ENCODE measurements at places on chromosomes 6 and 20. TPM values are rescaled to one million over a fixed set of nuclear protein-coding genes. Genes with fewer than 3 reads are reported as not detected.
A peak's percentile ranks its signal among the peaks of the same experiment; 100 is the strongest.

- H3K4me1 ChIP-seq = no peaks in the 10 kb centered on the region
- H3K27me3 ChIP-seq = no peaks in the 10 kb centered on the region
- H3K4me3 ChIP-seq = no peak overlapping the region
- DNase-seq = no peak
- H3K36me3 ChIP-seq = no peaks in the 10 kb centered on the region
These were observed 107.9 kb downstream of the EPM2A start for GRCh38 chr6:145627451-145627850.

DNA sequence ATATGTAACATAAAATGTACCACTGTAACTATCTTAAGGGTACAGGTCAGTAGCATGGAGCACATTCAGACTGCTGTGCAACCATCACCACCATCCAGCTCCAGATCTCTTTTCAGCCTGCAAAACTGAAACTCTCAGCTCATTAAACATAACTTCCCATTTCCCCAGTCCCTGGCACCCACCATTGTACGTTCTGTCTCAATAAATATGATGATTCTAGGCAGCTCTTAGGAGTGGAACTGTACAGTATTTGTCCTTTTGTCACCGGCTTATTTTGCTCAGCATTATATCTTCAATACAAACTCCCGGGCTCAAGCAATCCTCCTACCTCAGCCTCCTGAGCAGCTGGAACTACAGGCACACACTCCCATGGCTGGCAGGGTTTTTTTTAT, 1.5 kb downstream of the ZC3H12D start:
- H3K4me1 ChIP-seq = peaks cover 17% of the 10 kb centered on the region
- DNase-seq = no peak
- no peaks in the 10 kb centered on the region for H3K27me3 ChIP-seq
- H3K36me3 ChIP-seq = no peaks in the 10 kb centered on the region
- H3K4me3 ChIP-seq = no peak overlapping the region
- H3K27ac ChIP-seq = peak overlapping the region; percentile 31

DNA sequence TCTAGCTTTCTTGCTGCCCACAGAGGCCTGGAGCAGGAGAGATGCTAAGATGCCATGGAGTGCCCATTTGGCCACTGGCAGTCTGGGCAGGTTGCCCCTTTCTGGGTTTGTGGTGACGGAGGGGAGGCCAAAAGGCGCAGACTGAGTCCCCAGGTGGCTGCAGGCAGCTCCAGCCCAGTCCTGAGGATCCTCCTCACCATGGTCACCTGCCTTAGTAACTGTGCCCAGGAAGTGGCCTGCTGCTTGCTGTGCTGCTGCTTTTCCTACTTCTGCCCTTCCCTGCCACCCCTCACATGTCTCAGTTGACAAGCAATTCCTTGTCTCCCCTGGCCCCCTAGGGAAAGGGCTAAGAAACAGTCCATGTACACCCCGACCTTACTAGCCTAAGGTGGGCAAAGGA, 35.3 kb upstream of the KIFC1 start:
- H3K4me3 ChIP-seq = no peak overlapping the region
- H3K4me1 ChIP-seq = no peaks in the 10 kb centered on the region
- no peaks in the 10 kb centered on the region for H3K27me3 ChIP-seq

- no peak overlapping the region for H3K27ac ChIP-seq
- no peaks in the 10 kb centered on the region for H3K27me3 ChIP-seq
- H3K4me1 ChIP-seq = peaks cover 5% of the 10 kb centered on the region
- peak overlapping the region; percentile 69 for H3K4me3 ChIP-seq
These were observed 19.5 kb upstream of the FAM8A1 start for GRCh38 chr6:17580518-17581048.

- H3K4me1 ChIP-seq = no peaks in the 10 kb centered on the region
- no peaks in the 10 kb centered on the region for H3K36me3 ChIP-seq
- H3K4me3 ChIP-seq = no peak overlapping the region
- DNase-seq = no peak
- no peaks in the 10 kb centered on the region for H3K27me3 ChIP-seq
These were observed 194.8 kb downstream of the GRIK2 start for GRCh38 chr6:101588343-101588742.

- H3K27me3 ChIP-seq = no peaks in the 10 kb centered on the region
- no peaks in the 10 kb centered on the region for H3K36me3 ChIP-seq
- DNase-seq = peak; percentile 72
- no peak overlapping the region for H3K4me3 ChIP-seq
These were observed 50.8 kb downstream of the EYA2 start for GRCh38 chr20:46945465-46945864.

GRCh38 chr6:33952016-33952415, 148.2 kb upstream of the MLN start:
- no peak overlapping the region for H3K27ac ChIP-seq
- no peak overlapping the region for H3K4me3 ChIP-seq
- no peaks in the 10 kb centered on the region for H3K4me1 ChIP-seq
- no peak for DNase-seq
- H3K27me3 ChIP-seq = no peaks in the 10 kb centered on the region
- no peaks in the 10 kb centered on the region for H3K36me3 ChIP-seq

DNA sequence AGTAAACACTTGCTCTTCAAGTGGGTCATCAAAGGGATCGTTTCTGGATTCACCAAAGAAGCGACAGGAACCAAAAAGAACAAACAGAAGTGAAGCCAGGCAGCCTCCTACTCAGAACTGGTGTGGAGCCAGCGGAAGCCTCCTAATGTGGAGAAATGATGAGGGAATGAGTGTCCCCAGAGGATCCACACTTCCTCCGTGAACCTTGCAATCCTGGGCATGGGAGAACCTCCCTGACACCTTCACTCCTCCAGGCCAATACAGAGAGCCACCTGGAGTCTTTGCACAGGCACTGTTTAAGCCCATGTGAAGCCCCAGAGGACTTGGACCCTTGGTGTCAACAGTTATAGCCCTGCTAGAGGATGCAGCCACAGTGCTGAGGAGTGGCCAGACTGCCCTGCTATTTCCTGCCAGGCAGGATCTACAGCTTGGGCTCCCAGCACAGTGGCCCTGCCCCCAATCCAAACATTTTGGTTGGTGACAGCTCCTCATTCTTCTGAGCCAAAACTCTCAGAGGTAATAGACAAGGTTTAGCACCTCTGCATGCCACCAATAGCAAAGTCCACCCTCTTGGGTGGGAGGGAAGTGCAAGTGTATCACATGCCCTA, 23.2 kb upstream of the SERINC1 start:
- no peaks in the 10 kb centered on the region for H3K27me3 ChIP-seq
- no peak overlapping the region for H3K27ac ChIP-seq
- H3K4me1 ChIP-seq = no peaks in the 10 kb centered on the region

DNA sequence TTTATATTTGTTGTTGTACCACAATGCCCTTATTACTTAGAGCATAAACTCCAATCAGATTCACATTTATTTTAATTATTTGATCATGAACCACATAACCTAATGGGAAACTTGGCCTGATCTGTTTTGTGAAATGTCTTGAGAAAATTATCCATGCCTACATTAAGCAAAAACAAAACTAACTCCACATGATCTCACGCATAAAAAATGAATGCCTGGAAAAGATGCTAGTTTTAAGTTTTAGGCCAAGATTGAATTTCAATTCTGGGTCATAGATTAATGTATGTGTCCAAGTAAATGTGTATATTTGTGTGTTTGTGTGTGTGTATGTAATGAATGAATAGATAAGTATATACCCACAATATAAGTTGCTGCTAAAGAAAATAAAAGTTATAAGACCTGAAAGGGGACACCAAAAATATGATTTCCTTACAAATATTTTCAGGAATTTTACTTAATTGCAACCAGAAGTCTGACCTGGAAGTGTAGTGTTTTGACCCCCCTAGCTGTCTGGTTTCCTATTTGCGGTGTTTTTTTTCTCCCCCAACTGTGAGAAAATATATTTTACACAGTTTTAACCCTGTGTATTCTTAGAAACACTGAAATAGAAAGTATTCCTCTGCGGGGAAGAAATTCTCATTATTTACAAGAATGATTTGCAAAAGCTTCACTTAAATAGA, 97.2 kb downstream of the JAG1 start:
- H3K4me1 ChIP-seq = peaks cover 25% of the 10 kb centered on the region
- H3K36me3 ChIP-seq = no peaks in the 10 kb centered on the region
- H3K27me3 ChIP-seq = no peaks in the 10 kb centered on the region
- H3K4me3 ChIP-seq = no peak overlapping the region
- no peak for DNase-seq

GRCh38 chr6:79416931-79417330, 120.3 kb downstream of the LCA5 start:
- no peaks in the 10 kb centered on the region for H3K36me3 ChIP-seq
- H3K4me3 ChIP-seq = no peak overlapping the region
- no peaks in the 10 kb centered on the region for H3K27me3 ChIP-seq
- no peak overlapping the region for H3K27ac ChIP-seq
- no peaks in the 10 kb centered on the region for H3K4me1 ChIP-seq

GRCh38 chr6:33935439-33936080, 131.8 kb upstream of the MLN start:
- H3K4me1 ChIP-seq = no peaks in the 10 kb centered on the region
- no peaks in the 10 kb centered on the region for H3K27me3 ChIP-seq
- H3K4me3 ChIP-seq = no peak overlapping the region
- no peak for DNase-seq
- H3K27ac ChIP-seq = no peak overlapping the region

Gene VTA1
- total RNA-seq = 33.6 TPM

Gene TNXB
- total RNA-seq = 112 TPM

Gene PTGIS
- total RNA-seq = 22.3 TPM

Gene C6orf15
- not detected for total RNA-seq

Measured in thyroid gland (tissue), 4 donors.